Stomach (tissue), 19 donors: ENCODE measurements at places on chromosomes 5 and 9. TPM values are rescaled to one million over a fixed set of nuclear protein-coding genes. Genes with fewer than 3 reads are reported as not detected.

Gene SPATA6L
- total RNA-seq = 8.8 TPM

Gene SLC46A2
- total RNA-seq = not detected

Gene BAAT
- total RNA-seq = not detected

Gene CDKN2B-AS1
- 1.6 TPM for total RNA-seq

Gene PHYHD1
- total RNA-seq = 24.1 TPM

Gene CLK4
- total RNA-seq = 84.8 TPM

Gene BHMT
- total RNA-seq = 1.8 TPM
